Cerebellar nuclear complex (tissue), 1 donor: ENCODE measurements at places on chromosomes 1 and 21.
A peak's percentile ranks its signal among the peaks of the same experiment; 100 is the strongest.

- no peak for DNase-seq
Measured at GRCh38 chr1:18612073-18612472, 18.6 kb upstream of the PAX7 start.

- no peak for DNase-seq
Measured at GRCh38 chr1:21106238-21106637, 70.5 kb downstream of the EIF4G3 start.

DNA sequence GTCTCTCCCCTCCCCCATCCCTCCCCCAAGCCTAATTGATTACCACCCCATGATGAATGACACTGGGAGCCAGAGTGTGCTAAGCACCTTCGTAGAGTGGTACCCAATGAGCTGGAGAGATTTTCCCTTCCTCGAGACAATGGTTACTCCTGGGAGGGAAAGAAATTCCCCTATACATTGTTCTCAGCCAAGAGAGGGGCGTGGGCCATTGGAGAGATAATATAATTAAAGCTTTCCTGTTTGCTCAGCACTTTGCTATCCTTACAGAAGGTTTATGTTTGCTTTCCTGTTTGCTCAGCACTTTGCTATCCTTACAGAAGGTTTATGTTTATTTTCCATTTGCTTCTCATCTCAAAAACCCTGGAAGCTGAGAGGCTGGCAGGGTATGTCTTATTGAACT is 126.1 kb upstream of the KLHDC7A start:
- no peak for DNase-seq

DNA sequence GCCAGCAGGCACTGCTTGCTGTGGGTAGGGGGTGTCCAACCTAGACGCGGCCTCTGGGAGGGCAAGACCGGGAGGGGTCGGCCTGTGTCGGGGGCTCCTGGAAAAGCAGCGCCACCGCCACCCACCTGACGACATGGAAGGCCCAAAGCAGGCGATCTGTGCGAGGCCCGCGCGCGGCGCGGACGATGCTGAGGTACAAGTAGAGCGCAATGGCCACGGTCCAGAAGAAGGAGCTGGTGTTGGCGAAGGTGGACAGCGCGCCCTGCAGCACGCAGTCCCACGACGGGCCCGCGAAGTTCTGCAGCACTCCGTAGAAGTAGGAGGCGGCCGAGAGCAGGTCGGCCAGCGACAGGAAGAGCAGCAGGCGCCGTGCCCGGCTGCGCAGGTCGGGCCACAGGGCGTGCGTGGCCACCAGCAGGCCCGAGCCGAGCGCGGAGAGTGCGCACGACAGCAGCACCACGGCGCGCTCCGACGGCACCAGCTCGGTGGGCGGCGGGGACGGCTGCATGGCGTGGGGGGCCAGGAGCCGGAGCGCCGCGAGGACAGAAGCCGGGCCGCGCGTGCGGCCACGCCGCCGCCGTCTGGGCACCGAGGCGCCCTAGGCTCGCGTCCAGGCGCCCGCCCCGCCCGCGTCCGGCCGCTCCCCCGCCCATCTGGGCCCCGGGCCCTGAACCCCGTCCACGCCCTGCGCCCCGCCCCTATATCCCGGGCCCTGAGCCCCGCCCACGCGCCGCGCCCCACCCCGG is at the start of gene GPR157:
GPR157 (minus strand) TSS at position 583 of the 746 bp plus-strand sequence; CDS start at position 508, 75 bp downstream.
- DNase-seq = no peak

GRCh38 chr1:44521378-44522080 is 116.5 kb downstream of the RNF220 start:
- no peak for DNase-seq

DNA sequence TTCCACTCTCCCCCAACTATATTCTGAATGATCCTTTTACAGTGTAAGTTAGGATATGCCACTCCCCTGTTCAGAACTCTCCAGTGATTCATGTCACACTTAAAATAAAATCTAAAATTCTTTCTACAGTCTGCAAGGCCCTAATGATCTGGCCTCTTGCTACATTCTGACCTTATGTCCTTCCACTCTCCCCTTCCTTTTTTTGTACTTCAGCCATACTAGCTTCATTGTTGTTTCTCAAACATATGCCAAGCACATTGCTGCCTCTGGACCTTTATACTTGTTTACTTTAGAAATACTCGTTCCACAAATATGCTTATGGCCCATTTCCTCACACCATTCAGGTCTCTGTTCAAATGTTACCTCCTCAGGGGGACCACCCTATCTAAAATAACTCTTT is 14.8 kb upstream of the PSMA5 start:
- no peak for DNase-seq

GRCh38 chr1:244100704-244101453 is 49.8 kb downstream of the ZBTB18 start:
- peak; percentile 27 for DNase-seq

DNA sequence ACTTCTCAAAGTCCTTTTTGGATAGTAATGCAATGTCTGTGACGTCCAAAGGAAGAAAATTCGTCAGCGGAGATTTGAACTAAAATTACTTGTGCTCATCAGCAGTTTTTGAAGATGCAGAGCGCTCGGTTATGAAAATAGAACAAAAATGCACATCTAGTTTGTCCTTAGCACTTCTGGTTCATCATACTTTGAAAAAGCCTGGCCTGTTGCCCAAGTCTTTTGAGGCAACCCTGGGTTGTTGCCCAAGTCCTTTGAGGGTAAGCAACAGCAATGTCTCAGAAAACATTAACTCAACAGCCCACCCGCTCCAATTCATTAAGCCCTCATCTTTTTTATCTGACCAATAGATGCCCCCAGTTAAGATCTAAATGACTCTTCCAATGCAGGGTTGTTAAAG is 91.9 kb downstream of the HUNK start:
- no peak for DNase-seq

GRCh38 chr1:22089787-22090186 is 37.3 kb downstream of the CDC42 start:
- no peak for DNase-seq

DNA sequence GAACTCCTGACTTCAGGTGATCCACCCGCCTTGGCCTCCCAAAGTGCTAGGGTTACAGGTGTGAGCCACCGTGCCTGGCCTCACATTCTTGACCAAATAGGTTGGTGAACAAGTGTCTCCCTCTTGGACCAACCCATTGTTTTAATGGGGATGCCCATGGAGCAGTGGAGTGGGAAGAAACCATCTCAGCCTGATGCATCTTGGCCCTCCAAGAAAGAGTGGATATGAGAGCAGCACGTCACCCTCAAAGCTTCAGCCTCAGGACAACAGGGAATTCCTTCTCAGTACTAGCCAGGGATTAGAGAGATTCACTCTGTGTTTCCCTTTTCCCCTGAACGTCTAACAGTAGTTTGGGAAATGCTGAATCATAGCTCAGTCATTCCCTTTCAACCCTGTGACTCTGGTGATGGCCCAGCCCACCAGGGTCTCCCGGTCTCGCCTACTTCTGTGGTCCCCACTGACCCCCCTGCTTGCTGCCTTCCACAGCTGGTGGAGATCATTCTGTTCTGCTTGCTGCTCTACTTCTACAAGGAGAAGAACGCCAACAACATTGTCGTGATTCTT is 37.4 kb downstream of the NIPAL3 start:
- DNase-seq = no peak

DNA sequence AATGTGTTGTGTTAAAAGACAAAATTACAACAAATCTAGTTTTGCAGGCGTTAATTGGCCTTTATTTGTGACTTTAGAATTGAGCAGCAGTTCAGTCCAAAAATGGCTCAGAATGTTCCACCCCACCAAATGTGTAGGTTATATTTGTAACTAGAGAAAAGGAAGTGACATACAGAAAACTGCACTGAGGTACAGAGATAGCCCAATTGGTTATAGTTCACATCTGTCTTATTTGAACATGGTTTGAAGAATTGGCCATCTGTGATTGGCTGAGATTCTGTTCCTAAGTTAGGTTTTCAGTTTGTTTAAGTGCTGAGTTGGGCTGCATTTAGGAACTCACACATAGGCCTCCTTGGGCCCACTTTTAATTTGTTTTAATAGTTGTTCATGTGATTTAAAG is 12.0 kb upstream of the FMO2 start:
- no peak for DNase-seq

DNA sequence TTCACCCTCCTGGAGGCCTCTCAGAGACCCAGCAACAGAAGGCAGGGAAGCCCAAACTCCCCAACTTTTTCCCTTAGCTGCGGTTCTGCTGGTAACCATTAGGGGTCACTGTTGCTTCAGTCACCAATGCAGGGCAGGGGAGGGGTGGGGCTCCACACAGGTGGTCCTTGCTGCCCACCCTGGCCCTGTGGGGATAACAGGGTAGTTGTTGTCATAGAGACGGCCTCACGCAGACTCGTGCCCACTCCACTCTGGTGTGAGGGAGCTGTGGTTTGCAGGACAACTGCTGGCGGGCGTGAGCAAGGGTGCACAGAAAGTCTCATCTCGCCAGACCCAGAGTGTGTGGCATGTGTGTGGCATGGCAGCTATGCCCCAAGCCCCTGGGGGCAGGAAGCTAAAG is 19.9 kb downstream of the INSRR start:
- no peak for DNase-seq
